ENCODE measurements at places on chromosomes 2 and 18.
A peak's percentile ranks its signal among the peaks of the same experiment; 100 is the strongest.

DNA sequence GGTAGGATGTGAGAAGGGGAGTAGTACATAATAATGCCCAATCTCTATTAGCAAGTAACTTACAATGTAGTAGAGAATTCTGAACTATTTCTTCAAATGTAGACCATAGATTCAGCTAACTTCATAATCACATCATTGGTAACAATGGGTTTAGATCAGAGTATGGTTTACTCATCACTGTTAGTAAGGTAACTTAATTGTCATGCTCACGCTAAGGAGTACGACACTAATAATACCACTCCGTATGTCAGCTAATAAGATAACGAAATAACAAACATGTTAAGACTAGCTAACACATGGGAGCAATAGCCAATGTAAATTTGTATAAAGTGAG, 56.4 kb upstream of the CCDC141 start:
- DNase-seq, result no peak

- DNase-seq, result no peak
Observed at GRCh38 chr2:220533485-220533884, 906.1 kb downstream of the SLC4A3 start.

- no peak for DNase-seq
Observed at GRCh38 chr18:36518839-36519238, 221.3 kb downstream of the FHOD3 start.

GRCh38 chr18:24130494-24130893, 8.4 kb upstream of the CABYR start:
- DNase-seq, result no peak

GRCh38 chr2:64646007-64646880, 7.5 kb downstream of the SERTAD2 start:
- DNase-seq, result peak; percentile 68

DNA sequence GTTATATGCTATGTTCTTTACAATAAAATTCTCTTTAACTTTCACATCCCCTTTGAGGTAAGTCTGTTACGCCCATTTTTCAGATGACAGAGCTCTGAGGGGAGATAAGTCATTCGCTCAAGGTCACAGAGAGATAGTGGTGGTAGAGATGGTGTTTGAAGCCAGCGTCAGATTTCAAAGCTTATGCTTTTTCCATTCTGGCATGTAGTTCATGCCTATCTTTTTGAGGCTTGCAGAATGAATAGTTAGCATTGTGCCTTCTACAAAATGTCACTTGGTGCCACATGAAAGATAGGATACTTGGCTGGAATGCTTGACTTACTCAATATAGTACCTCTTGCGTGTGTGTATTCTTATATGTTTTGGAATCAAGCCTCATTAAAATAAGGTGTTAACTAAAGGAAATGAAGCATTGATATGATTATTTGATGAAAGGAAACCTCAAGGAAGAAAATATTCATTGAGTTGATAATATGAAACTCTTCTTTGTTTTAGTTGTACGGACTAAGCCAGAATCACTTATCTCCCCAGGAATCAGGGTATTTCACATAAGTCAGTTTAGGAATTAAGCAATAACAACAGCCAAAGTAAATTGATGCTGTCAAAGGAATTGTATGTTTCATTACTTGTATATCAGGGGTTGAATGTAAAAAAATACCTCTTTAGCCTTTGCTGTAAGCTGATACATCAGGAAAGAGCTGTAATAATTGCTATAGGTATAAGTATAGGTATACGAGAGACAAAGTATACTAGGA, 15.5 kb downstream of the SPATS2L start:
- no peak for DNase-seq

DNA sequence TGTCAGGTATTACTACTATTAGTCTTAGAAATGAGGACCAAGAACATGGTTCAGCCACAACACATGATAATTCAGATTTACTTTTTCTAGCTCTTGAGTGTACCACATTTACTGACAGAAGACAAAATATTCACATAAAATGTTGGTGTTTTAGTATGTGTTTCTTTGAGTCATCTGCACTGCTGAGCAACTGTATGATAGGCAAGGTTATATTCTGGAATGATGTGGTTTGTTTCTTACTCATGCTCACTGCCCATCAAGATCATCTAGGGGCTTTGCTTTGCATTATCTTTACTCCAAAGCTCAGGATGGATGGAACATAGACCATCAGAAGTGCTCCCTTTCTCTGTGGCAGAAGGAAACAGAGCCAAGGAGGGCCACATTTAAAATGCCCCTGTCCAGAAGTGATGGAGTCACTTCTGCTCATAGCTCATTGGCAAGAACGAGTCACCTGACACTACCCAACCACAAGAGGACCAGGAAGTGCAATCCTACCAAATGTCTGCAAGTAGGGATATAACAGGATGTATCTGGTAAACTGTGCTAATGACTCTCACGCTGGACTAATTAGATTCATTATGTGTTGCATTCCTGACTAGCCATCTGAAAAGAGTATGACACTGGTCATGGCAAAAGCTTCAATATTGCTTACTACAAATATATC, 81.5 kb downstream of the DIS3L2 start:
- no peak for DNase-seq

- DNase-seq, result no peak
Observed at GRCh38 chr2:1702186-1702565, 42.1 kb downstream of the PXDN start.

DNA sequence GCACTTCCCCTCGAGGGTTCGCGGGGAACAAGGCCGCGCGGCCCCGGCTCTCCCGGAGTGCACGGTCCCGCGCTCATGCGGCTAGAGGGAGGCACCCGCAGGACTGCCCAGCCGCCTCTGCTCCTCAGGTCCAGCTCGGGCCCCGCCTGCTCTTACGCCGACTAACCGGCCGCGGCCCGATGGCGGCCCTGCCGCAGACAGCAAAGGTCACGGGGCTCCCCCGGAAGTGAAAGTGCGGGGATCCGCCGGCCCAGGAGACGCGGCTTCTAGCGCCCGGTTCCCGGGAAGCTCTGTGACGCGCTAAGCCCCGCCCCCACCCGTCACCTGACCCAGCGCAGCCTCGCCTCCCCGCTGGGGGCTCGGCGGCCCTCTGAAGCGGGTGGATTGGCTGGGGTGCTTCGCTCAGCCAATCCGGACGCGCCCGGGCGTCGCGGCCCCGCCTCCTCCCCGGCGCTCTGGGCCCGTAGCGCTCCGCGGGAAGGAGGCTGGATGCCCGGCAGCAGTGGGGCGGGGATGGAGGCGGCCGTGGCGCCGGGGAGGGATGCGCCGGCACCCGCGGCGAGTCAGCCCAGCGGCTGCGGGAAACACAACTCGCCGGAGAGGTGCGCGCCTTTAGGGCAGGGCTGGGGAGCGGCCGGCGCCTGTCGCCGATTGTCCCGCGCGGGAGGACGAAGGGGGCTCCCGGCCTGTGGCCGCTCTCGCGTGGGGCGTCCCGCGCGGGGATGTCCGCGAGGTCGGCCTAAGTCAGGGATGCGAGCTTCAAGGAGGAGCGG, at the start of gene SCLY:
TSS of gene SCLY (plus strand) at position 460 of the 773 bp plus-strand sequence. CDS start at position 514, 54 bp downstream.
- peak; percentile 98 for DNase-seq

GRCh38 chr2:130976591-130977237, 116.5 kb downstream of the FAM168B start:
- no peak for DNase-seq

GRCh38 chr18:12589448-12589847, 68.5 kb downstream of the SPIRE1 start:
- no peak for DNase-seq

DNA sequence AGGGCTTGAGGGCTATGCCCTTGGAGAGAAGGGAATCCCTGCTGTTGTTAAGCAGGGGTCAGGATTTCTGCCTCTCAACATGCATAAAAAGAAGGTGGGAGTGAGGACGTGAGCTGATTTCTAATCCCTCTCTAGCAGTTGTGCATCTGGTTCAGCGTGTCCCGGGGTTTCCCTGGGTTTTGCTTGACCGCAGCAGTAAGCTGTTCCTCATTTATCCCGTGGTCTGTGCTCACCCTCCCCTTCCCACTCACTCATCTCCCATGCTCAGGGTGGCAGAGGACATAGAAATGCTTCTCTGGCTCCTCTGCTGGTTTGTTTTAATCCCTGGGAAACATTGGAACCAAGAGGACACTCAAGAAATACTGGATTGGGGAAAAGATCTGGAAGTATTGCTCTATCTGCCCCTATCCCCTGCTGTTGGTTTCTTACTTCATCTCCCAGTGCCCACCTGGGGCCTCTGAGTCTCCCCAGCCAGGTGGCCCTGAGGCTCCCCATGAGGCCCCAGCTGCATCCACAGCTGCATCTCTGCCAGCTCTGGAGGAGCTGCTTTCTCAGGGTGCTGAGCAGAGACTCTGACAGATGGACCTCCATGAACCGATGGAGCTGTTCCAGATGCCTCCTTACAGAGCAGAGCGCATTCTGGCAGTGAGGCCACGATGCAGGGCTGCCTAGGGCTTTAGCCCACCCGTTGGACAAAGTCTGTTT, 36.1 kb downstream of the TET3 start:
- no peak for DNase-seq

DNA sequence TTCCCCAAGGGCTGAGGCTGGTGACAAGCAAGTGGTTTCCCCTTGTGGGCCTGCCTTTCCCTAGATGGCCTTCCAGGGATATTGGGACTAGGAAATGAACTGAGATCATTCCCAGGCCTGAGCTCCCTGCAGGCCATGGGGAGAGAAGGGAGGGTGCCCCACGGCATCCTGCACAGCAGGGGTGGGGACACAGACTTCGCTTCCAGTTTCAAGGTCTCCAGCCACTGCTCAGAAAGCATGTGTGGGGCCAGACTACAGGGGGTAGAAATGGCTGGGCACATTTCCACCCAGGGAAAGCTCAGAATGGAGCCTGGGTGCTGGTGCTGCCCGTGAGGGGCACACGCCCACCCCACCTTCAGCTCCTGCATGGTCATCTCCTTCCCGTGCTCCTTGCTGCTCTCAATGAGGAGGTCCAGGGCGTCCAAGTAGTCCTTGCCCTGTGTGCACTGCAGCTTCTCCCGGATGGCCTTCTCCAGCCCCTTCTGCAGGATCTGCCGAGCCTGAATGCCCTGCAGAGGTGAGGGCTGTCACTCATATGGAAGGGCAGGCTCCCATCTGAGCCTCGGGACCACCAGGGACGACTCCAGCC, 13.2 kb downstream of the CYP26B1 start:
- DNase-seq, result no peak

DNA sequence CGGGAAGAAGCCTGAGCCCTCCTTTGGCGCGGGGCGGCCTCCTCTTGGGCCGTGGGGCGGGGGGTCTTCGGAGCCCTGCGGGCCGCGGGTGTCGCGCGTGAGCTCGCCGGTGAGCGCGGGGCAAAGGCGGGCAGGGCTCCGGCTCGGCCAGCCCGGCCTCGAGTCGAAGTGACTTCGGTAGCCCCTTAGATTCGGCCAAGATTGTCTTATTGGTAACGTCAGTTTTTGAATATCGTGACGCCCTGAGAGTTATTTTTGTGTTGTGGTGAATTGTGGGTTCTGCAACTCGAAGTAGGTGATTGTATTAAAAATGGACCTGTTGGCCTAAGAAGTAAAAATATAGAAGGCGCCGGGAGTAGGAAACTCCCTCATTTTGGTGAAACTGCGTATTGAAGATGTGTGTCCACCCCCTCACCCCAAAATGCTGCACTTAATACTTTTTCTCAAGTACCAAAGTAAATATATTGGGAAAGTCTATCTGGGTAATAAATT, 669 bp downstream of the MARCHF7 start:
- no peak for DNase-seq

DNA sequence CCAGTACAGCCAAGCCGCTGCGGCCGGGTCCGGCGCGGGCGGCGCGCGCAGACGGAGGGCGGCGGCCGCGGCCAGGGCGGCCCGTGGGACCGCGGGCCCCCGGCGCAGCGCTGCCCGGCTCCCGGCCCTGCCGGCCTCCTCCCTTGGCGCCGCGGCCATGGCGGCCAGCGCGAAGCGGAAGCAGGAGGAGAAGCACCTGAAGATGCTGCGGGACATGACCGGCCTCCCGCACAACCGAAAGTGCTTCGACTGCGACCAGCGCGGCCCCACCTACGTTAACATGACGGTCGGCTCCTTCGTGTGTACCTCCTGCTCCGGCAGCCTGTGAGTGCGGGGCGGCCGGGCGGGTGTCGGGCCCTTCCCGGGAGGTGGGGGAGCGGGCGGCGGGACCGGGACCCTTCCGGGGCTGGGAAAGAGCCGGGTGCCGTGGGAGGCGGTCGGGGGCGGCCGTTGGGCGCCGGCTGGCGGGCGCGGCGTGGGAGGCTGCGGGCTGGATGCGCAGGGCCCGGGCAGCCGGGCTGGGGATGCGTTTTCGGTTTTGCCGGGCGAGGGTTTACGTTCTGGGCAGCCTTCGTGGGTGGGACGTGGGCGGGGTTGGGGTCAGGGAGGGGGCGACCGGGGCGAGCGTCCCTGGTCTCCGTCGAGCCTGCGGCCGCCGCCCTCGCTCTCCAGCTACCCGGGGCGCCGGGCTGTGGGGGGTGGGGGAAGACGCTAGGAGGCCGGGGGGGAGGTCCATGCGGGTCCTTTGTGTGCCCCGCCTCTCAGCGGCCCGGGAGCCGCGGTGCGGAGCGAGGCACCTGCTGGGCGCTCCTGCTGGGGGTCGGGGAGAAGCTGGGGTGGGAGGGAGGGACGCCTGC, 537 bp downstream of the AGFG1 start:
- DNase-seq, result peak; percentile 5

DNA sequence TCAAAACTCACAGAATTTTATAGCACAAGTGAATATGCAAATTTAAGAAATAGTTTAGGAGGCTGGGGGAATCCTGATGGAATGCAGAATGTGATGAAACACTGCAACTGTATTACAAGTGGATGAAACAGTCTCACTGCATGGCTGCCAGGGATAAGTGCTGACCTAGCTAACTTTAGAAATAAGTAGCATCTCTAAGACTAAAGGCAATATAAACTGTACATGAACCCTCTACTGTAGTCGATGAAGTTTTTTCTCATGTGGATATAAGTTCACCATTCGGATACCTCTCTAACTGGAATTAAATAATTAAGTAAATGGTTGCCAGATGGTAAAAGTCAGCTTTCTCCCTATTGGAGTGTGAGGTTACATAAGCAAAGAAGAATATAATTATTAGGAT, 777.8 kb upstream of the RAB6C start:
- DNase-seq, result no peak

DNA sequence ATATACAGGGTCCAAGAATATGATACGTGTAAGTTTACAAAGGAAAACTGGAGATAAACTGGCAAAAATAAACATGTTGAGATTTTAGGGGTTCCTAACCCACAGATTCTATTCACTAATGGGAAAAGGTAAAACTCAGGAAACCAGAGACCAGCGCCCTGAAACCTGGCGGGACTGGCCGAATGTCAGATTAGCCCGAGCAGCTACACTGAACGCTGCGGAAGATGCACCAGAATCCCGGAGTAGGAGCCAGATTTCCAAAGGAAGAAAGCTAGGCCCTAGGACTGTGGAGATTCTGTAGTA, 679 bp upstream of the WDR75 start:
- DNase-seq, result no peak

GRCh38 chr2:125644257-125644656, 1011.7 kb upstream of the GYPC start:
- no peak for DNase-seq

Data from caudate nucleus (tissue), 63 donors.